Urothelium cell line (cell line): ENCODE measurements at places on chromosomes 5 and 9.
A peak's percentile ranks its signal among the peaks of the same experiment; 100 is the strongest.

- no peak for DNase-seq
These were observed 23.6 kb downstream of the MARCHF3 start for GRCh38 chr5:127006744-127007143.

GRCh38 chr5:2570586-2570985 is 180.9 kb downstream of the IRX2 start:
- DNase-seq = no peak

- peak; percentile 81 for DNase-seq
These were observed 6.4 kb upstream of the SLC12A7 start for GRCh38 chr5:1118231-1118698.

DNA sequence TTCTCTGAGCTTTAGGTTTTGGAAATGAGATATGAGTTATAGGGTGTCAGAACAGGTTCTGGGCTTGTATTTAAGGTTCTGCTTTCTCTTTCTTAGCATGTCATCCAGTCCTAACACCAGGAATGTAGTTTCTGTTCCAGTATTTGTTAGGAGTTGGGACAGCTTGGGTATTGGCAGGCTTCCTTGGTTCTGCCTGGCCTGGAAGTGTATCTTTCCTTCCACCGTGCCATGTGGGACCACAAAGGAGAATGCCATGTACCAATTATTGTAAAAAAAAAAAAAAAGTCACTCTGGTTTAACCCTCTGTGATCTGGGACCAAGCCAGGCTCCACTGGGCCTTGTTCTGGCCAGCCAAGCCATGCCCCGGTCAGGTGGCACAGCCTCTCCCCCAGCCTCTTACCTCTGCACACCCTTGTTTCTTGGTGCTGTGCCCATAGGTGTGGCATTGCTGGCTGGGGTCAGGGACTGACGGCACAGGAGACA is 47.8 kb downstream of the ARHGAP26 start:
- DNase-seq = no peak

DNA sequence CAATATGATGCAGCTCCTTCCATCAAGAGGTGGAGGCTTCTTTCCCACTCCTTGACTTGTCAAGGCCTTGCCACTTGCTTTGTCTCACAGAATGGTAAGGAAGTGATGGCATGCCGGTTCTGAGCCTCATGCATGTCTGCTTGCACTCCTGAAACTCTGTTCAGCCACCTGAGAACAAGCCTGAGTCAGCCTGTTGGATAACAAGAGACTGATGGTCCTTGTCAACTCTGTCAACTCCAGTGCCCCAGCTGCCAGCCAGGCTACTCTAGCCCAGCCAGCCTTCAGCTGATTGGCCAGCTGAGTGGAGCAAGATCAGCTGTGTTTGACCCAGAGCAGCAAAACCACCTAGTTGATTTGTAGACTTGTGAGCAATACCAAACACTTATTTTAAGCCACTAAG is 4.4 kb upstream of the TENT4A start:
- DNase-seq = no peak

DNA sequence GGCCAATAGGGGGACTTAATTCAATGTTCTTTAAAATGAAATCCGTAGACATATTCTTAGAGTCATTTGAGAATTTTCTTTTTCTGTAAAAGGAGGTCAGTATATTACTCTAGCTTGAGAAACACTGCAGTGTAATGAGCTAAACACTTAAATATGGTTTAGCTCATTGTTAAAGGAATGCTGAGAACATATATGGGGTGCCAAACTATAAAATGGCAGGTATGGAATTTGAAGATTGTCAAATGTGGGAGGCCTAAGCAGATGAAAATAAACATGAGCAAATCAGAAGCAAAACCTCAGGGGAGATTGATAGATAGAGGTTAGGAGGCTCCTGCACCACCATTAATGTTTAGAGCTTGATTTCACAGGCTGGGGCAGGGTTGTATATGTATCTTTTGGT is 57.9 kb downstream of the STX17 start:
- DNase-seq = no peak

- no peak for DNase-seq
These were observed 223.1 kb upstream of the DAP start for GRCh38 chr5:10984021-10984715.

GRCh38 chr9:124214596-124215367 is 43.0 kb upstream of the NEK6 start:
- DNase-seq = no peak

GRCh38 chr5:54764102-54765090 is 221.0 kb downstream of the ESM1 start:
- no peak for DNase-seq

GRCh38 chr5:38590838-38591522 is 34.5 kb upstream of the LIFR start:
- DNase-seq = no peak

GRCh38 chr5:112960863-112961504 is 15.6 kb upstream of the DCP2 start:
- DNase-seq = no peak

DNA sequence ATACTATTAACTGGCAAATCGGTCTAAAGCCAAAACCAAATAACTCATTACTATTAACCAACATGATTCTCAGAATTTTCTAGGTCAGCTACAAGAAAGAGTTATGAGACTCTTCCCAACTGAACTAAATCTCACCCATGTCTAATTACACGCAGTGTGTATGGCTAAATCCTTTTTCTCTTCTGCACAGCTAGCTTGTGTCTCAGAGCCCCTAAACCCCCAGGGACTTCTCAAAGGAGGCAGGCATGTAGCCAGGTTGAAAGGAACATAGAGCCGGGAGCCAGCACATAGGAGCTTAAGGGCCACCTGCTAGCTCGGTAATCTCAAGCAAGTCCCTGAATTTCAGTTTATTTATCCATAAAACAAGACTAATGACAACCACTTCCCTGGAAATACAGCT is 2.2 kb upstream of the GZMK start:
- no peak for DNase-seq

- DNase-seq = no peak
These were observed 14.0 kb upstream of the GPR151 start for GRCh38 chr5:146529984-146530383.

DNA sequence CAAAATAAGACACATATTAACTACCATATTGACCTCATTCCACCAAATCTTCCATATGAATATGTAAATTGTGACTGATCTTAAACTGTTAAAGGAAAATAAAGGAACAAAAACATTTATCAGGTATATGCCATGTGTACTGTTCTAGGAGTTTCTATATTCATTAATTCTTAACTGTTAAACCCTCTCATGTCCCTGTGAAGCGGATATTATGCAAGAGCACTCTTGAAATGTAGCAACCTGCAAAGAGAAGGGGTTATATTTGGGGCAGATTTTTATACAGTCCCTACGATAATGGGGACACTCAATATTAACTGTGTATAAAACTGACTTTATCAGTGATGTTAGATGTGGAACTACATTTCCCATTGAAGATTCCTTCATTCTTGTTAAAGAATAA is 184.9 kb upstream of the OR13F1 start:
- no peak for DNase-seq

GRCh38 chr5:83099001-83099400 is 21.7 kb downstream of the XRCC4 start:
- no peak for DNase-seq

DNA sequence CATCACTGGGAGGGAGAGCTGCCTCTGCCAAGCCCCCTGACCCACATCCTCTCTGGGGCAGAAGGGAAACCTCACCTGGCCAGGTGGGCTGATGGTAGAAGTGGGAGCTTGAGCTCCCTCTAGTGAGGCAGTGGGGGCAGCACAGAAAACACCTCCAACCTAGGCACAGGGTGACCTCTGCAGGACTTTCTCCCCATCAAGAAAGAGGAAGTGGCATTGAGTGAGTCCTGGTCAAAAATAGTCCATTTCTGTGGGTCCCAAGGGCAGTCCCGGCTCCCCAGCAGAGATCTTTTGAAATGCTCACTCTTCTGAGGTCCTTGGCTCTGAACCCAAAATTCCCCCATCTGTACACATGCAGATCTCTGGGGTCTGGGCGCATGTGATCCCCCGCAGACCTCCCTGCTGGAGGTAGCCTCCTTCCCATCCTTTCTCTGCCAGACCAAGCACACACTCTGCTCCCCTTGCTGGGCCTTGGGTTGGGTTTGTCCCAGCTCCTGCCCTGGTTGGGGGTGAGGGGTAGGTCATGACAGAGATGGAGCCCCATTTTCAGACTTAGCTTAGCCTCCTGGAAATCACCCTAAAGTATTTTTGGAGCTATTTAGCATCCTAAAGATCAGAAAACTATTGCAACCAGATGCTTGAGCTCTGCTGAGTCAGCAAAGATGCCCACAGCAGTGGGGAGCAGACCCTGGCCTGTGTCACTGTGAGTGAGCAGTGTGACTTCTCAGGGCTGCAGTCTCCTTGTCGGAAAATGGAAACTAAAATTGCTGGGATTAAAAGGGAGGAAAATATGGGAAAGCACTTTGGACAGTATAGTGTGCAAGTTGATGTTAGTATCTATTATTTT is 41.6 kb upstream of the LCP2 start:
- DNase-seq = no peak

GRCh38 chr5:105172918-105173317 is 1610.3 kb upstream of the NUDT12 start:
- no peak for DNase-seq

DNA sequence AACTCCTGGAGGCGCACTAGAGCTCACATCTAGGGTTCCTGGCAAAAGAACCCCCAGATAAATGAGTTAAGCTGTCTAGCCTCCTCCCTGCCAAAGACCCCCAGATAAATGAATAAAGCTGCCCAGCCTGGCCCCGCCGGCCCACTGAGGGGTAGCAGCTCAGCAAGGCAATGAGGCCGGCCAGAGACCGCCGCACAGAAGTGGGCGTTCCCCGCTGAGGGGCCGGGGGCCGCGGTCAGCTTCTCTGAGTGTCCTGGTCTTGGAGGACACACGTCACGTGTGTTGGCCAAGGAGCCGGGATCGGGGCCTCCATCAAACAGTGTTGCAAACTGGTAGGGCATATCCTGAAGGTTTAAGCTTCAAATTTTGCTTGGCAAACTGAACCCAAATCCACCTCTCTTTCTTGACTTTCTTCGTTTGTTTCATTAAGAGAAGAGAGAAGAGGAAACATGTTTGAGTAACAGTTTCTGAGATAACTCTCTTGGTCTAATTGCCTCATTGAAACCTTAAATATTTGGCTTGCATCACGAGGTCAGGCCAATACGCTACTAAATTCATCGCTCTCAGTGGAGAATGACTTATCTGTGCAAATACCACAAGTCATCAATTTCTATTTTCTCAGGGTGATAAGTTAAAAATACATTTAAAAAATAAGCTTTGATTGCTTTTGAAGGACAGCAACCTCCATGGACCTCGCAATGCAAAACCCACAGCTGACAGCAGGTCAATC is 11.7 kb upstream of the SLC12A7 start:
- no peak for DNase-seq

- no peak for DNase-seq
These were observed 17.5 kb downstream of the CYFIP2 start for GRCh38 chr5:157283434-157283833.

DNA sequence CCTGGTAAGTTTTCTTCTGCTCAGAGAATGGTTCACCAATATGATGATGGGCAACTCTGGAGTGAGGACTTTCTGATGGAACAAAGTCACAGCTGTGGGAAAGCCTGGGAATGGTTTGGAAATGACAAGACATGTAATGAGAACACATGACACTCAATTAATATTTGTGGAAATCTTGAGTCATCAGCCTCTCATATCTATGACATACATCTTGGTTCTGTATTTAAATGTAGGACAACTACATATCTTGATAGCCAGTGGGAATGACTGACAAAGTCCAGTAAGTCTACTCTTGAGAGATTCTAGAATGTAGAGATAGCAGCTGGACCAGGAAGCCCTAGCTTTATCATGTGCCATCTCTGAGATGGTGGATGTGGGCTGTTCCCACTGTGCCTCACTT is 85.5 kb downstream of the PALM2AKAP2 start:
- DNase-seq = no peak

DNA sequence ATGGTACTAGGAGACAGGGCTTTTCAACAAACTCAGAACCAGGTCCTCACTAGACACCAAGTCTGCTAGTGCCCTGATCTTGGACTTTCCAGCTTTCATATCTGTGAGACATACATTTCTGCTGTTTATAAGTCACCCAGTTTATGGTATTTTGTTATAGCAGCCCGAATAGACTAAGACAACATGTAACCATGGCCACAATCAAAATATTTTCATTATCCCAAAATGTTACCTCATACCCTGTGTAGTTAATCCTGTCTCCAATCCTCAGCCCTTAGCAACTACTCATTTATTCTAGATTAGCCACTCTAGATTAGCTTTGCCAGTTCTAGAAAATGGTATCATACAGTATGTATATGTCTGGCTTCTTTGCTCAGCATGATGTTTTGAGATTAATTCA is 6.3 kb upstream of the ATG10 start:
- no peak for DNase-seq

DNA sequence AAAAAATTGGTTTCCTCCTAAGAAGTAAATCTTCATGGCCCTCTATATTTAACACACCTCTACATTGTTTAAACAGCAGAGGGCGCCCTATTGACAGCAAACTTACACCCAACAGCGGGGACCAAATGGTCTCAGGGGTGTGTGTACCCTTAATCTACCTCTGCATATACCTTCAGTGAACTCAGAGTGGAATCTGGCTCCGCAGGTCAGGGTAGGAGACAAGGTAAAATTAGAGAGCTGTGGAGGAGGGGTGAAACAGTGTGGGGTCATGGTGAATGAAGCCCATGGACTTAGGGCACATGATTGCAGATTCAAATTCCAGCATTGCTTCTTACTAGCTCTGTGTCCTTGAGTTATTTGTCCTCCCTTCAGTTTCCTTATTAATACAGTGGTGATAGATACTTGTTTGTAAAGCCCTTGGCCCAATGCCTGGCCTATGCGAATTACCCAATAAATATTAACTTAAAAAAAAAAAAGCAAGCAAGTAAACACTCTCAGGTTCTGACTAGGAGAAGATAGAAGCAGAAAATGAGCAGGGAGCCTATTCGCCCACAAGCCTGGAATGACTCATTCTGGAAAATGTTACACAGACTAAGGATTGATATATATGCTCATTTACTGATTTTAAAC is 122.9 kb downstream of the CAVIN4 start:
- DNase-seq = peak; percentile 27

DNA sequence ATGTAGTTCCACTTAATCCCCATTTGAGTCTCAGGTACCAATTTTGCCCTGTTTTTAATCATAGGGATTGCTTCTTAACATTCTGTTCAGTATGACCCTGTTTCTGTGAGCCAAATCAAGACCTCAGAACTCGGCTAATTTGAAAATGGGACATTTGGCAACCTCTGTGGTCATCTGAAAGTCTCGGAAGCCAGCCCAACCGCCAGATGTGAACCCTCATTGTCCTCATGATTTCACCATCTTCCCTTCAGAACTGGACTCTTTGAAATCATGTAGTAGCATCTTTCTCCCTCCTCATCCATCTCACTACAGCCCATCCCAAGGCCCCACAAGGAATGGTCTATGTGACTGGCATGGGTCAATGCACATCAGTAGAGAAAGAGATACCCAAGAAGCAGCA is 88.9 kb downstream of the S1PR3 start:
- no peak for DNase-seq

- no peak for DNase-seq
These were observed 46.4 kb downstream of the ANXA2R start for GRCh38 chr5:42993516-42994245.

- DNase-seq = no peak
These were observed 233.1 kb downstream of the AGTPBP1 start for GRCh38 chr9:85508616-85509015.

GRCh38 chr5:15691521-15691920 is 191.5 kb downstream of the FBXL7 start:
- DNase-seq = no peak

- peak; percentile 63 for DNase-seq
These were observed 5.9 kb upstream of the MELK start for GRCh38 chr9:36566813-36567221.
